ENCODE measurements at places on chromosomes 2 and 18.

DNA sequence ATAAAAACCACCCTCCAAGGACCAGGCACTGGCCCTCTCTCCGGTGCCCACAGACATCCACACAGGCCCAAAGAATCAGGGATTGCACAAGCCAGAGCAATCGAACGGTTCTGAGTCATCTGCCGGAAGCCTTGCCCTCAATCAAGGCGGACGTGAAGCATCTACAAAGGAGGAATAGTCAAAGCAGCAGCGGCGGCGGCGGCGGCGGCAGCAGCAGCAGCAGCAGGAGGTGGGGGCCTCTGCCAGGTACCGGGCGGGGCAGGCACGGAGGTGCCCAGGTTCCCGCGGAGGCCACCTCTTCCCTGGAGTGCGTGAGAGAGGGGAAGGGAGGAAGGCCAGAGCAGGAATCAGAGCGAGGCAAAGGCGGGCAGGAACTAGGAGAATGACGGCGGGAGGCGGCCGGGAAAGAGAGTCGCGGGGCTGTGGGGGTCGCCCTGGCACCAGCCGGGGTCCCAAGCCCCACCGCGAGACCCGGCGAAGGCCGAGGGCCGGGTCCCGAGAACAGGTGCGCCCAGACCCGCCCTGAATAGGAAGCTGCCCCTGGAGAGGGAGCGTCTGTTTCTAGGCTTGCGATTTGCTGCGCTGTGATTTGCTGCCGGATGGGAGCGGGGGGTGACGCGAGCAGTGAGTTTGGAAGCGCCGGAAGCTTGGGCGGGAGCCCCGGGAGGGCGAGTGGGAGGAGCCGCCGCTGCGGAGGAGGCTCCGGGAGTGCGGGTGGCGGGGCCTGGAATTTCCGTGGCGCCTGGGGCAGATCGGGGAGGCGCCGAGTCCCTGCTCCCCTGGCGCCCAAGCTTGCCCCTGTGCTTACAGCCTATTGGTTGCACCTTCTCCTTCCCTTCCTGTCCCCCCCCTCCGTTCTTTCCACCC lies at the start of gene SERPINB8:
Gene SERPINB8 (plus strand): TSS at position 140 of the 867 bp plus-strand sequence. CDS start 8,228 bp downstream, outside the sequence.
- peak; percentile 92 for DNase-seq

DNA sequence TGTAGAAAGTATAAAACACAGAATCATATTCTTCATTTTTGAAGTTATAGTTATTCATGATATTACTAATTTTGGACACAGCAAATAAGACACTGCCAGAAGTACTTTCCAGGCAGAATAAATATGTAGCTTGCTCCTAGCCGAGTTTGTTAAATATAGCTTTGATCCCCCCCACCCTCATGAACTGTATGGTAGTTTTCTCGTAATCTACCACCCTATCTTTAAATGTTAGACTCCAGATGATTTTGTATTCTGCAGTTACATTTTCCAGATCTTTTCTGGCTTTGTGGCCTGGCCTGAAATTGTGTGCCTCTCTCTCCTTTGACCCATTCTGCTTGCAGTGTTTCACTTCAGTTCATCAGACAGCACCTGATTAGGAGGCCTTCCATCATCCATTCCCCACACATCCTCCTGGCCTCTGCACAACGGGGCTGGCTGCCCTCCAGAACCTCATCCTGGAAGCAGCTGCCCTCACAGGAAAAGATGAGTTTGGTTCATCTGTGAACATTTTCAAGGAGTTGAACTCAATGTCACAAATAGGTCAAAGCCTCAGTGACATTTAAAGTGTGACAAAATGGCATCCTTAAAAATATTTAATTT lies 4.7 kb upstream of the KCNJ3 start:
- no peak for DNase-seq

- no peak for DNase-seq
Measured at GRCh38 chr18:47901624-47902362, 28.7 kb downstream of the SMAD2 start.

DNA sequence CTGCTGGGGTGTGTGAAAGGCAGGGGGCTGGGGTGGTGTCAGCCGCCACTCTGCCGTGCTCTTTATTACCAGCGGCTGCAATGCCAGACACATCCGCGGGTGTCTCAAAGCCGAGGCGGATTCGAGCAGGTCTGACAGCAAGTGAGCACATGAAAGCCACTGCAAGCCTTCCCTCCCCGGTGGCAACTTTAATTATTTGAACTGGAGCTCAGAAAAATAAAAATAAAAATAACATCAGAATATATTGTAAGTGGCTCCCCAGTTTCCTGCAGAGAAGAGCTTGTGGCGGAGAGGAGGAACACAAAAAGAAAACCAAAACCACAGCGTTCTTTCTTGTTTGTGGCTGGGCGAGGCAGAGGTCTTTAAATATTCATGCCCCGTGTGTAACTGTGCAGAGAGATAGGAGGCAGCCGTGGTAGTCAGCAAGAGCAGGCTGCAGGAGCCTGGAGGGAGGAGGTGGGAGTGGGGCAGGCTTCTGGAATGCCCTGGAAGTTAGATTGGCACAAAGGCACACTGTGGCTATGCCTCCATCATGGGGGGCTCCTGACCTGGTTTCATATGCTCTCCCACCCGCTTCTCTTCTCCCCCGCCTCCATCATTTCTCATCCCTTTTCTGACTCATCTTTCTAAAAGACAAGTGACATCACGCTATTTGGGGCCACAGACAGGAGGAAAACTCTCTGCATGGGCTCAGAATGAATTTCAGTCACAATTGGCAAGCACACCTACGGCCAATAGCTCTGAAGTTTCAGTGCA lies 199.8 kb downstream of the CLIP4 start:
- DNase-seq = no peak

DNA sequence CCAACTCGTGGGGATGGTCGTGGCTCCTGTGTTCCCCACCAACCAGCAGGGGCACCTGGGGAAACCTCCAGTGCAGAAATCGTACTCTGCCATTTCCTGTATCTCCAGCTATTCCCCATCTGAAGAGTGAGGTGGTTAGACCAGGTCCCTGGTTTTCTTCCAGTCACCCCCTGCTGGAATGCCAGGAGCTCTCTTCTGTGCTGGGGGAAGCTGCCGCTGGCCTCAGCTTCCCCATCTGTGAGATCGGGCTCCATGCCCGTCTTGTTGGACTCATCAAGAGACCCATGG lies 119.7 kb downstream of the INHBB start:
- no peak for DNase-seq

GRCh38 chr2:236217926-236218325 lies 46.3 kb downstream of the ASB18 start:
- no peak for DNase-seq

GRCh38 chr2:183926433-183926832 lies 671.9 kb upstream of the ZNF804A start:
- DNase-seq = no peak

DNA sequence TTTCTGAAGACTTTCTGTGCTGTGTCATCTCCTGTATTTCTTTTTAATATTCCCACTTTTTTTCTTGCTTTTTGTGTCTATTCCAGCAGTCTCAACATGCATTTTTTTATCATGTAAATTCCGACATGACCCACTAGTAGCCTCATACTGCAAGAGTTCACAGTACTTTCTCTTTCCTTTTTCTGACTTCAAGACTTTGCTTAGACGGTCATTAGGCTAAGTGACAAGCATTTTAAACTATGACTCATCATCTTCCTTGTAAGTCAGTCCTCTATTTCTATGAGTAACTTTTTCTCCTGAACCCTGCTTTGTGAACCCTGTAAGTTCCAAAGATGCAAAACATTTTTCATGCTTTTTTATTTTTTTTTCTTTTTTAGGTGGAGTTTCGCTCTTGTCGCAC lies 381.2 kb downstream of the TXNL1 start:
- DNase-seq = no peak

- no peak for DNase-seq
Measured at GRCh38 chr2:38750011-38750890, 910 bp downstream of the SRSF7 start.

- DNase-seq = no peak
Measured at GRCh38 chr18:886076-886475, 18.6 kb upstream of the ADCYAP1 start.

- no peak for DNase-seq
Measured at GRCh38 chr2:211162911-211163310, 606.5 kb downstream of the CPS1 start.

DNA sequence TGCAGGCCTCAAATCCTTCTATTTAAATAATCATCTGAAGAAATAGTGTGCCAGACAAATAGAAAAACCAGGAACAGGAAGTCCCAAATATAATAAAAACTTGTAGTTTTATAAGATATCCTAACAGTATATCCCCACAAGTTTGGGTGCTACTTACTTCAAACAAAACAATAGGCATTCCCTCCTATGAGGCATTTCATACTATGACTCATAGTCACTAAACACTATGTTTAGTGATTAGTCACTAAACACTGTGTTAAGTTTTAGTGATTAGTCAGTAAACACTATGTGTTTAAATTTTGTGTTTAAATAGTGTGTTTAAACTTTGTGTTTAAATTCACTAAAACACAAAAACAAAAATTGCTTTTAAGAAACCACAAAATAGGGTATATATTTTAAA lies 407.0 kb upstream of the CDH19 start:
- no peak for DNase-seq

DNA sequence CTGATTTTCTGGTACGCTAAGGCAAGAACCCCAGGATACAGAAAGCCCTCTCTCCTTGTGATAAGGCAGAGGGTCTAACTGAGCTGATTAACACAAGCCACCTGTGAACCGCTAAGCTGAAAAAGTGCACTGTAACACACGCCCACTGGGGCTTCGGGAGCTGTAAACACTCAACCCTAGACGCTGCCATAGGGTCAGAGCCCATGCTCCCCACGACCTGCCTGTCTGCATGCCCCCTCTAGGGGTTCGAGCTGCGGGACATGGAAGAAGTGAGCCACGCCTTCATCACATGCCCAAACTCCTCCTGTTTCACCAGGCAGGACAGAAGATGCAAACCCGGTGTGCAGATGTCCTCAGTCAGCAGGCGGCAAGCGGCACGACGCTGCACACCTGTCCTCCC lies 173.9 kb upstream of the RAB12 start:
- no peak for DNase-seq

DNA sequence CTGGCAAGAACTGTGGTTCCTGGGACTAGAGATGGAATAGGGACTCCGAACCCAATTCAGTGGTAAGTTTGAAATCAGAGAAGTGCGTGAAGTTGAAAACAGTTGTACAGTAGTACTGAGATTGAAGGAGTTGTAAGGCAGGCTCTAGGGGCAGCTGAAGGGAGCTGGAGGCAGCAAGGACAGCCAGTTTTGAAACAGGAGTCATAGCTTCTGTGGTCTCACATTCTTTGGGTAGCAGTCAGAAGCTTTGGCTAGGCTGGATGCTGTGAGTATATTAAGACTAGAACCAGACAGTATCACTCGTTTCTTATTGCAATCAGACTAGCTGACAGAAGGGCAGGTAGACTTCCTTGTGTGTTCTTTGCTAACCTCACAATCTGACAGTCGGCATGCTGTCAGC lies 64.5 kb upstream of the ADAM23 start:
- no peak for DNase-seq

DNA sequence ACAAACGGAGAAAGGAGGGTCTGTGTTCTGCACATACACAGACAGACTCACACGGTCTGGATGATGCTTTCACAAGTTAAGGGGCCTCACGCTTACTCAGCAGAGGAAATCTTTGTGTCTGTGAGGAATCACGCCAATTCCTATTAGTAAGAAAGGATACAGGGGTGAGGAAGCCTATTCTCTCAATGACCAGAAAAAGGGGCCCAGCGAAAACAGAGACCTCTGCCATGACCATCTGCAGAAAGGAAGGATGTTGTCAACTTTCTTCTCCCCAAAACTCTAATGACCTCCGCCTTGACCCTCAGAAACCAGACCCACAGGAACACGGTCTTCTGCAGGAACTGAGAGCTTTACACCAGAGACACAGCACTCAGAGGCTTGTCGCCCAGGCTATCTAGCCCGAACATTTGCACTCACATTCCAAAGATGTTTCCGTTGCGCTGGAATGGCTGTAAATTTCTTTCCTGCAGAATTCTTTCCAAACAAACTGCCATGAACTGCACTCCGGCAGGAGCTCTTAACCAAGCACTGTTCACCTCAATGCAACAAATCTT lies 186.3 kb downstream of the TCF4 start:
- peak; percentile 29 for DNase-seq

GRCh38 chr18:75257605-75258004 lies 47.0 kb downstream of the TSHZ1 start:
- no peak for DNase-seq

GRCh38 chr2:28802975-28803429 lies 7.6 kb upstream of the SPDYA start:
- DNase-seq = no peak

DNA sequence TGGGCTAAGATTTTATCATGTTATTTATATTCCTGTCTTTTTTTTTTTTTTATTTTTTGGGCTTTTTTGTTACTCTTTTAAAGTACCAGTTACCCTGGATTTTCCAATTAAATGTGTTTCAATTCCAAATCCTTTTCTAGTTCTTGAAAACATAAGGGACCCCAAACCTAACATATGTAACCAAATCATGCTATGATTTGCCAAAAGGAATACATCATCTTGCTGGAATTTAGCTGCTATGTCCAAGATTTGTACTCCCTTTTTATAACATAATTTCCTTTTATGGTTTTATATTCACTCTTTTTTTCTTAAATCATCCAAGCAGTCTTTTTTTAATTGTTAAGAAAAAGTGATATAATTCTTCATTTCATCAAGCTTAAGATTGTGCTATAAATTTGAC lies 60.9 kb upstream of the DSEL start:
- DNase-seq = no peak

DNA sequence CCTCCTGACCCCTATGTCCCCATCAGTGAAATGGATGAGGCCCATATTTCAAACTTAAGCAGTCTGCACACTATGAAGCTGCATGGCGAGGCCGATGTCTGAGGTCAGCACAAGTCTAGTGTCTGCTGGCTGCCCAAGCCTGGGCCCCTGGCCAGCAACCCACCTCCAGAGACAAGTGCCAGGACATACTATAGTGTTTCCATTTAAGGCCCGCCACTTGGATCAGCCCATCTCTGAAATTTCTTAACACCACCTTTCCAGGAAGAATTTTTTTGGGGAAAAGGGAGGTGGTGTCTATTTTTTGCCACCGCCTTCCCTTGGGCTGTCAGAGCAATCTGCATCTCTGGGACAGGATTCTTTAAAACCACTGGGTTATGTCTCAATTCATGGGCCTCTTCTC lies 1.8 kb downstream of the ACVR1 start:
- no peak for DNase-seq

- DNase-seq = no peak
Measured at GRCh38 chr2:237712477-237713377, 85.3 kb downstream of the LRRFIP1 start.

GRCh38 chr2:155633887-155634570 lies 698.5 kb downstream of the NR4A2 start:
- no peak for DNase-seq

DNA sequence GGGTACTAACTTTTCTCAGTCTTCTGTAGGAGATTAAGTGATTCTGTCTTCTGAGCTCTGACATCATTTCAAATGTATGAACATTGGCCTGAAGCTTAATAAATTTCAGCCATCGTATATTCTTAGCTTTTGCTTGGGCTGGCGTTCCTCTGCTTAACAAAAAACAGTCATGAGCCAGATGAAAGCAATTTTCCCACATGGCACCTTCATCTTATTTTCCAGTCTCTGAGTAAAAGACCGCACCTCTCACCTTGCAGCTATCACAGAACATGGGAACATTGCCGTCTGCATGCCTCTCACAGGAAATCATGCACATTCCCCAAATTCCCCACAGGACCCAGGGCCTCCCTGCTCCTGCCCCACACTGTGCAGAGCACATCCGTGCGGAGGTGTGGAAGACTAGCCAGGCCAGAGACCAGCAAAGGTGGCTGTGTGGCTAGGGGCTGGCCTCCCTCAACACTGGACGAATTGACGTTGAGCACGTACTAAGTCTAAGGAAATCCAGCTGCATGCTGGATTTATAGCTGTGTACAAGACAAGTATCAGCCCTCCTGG lies 531.8 kb upstream of the ID2 start:
- DNase-seq = no peak

GRCh38 chr2:98445177-98445682 lies 572 bp downstream of the INPP4A start:
- no peak for DNase-seq

- DNase-seq = no peak
Measured at GRCh38 chr2:157125685-157126084, 131.8 kb upstream of the GALNT5 start.

Measured in hippocampal formation (tissue), 2 donors.